Aortic smooth muscle cell (primary cell): ENCODE measurements at places on chromosomes 13 and 19. TPM values are rescaled to one million over a fixed set of nuclear protein-coding genes. Genes with fewer than 3 reads are reported as not detected.

ITGBL1 gene
- 457 and 634 TPM in 2 replicates for total RNA-seq

DAND5 gene
- total RNA-seq = 0.12 and 0.13 TPM in 2 replicates

PODNL1 gene
- 0.66 and 0.87 TPM in 2 replicates for total RNA-seq

LGALS14 gene
- not detected in 2 replicates for total RNA-seq

CADM4 gene
- total RNA-seq = 0.68 and 1.1 TPM in 2 replicates

OR4F17 gene
- total RNA-seq = not detected in 2 replicates

MEGF8 gene
- total RNA-seq = 21.0 and 22.3 TPM in 2 replicates

MCEMP1 gene
- total RNA-seq = not detected in 2 replicates

BORCS8 gene
- total RNA-seq = 15.5 and 18.9 TPM in 2 replicates

SLC10A2 gene
- not detected in 2 replicates for total RNA-seq

DACH1 gene
- 0.25 and 0.53 TPM in 2 replicates for total RNA-seq

ZNF254 gene
- total RNA-seq = 5.9 and 7.3 TPM in 2 replicates

GARIN5A gene
- 0.26 TPM in 1 of 2 replicates, not detected in the other for total RNA-seq

GRK1 gene
- not detected in 2 replicates for total RNA-seq

MED25 gene
- 16.5 and 16.6 TPM in 2 replicates for total RNA-seq

KRTDAP gene
- not detected in 2 replicates for total RNA-seq

TNFSF11 gene
- 0.12 TPM in 1 of 2 replicates, not detected in the other for total RNA-seq
